ENCODE measurements at places on chromosomes 4 and X.

GRCh38 chrX:48489892-48490291, 13.9 kb downstream of the FTSJ1 start:
- no peak for DNase-seq

DNA sequence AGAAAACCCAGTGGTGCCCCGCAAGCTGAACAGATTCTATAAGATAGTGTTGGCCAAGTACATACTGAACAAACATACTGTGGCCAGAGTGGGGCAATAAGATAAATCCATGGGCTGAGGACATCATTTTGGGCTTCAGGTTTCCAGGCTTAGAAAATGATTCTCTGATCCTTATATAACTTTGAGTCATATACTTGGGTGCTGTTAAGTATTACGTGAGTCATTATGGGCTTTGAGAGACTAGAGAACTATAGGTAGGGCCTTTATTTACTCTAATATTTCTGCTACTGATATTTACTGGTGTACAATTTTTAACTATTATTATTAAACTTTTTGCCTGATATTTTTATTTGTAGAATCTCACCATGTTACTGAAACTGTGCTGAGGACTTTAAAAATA, 586.1 kb downstream of the CENPC start:
- no peak for DNase-seq

DNA sequence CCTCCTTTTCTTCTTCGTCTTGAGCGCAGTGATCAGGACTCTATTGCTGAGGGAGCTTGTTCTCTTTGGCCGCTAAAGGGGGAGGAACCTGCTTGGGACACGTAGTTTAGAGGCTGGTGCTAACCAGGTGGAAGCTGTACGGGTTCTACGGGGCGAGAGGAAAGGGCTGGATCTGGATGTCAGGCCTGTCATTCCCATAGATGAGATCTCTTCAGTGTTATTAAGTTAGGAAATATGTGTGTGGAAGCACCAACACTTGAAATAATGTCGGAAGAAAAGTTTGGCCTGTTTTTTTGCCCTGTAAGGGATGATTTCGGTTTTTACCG, 643 bp downstream of the SRP72 start:
- DNase-seq = no peak

GRCh38 chr4:67616478-67616877, 58.0 kb downstream of the STAP1 start:
- DNase-seq = no peak

- no peak for DNase-seq
These were observed 9.4 kb downstream of the FHIP1A start for GRCh38 chr4:151418385-151418784.

GRCh38 chr4:9594948-9595347, 150.7 kb downstream of the DEFB131A start:
- no peak for DNase-seq

- DNase-seq = no peak
These were observed 110.6 kb upstream of the FSTL5 start for GRCh38 chr4:162274354-162274753.

- no peak for DNase-seq
These were observed 42.6 kb downstream of the CHRNA9 start for GRCh38 chr4:40377512-40378365.

GRCh38 chrX:132728296-132728695, 230.1 kb downstream of the HS6ST2 start:
- DNase-seq = no peak

- no peak for DNase-seq
These were observed 8.6 kb downstream of the MAGEA4 start for GRCh38 chrX:151921292-151921691.

GRCh38 chr4:155999725-156000124, 46.1 kb upstream of the CTSO start:
- no peak for DNase-seq

DNA sequence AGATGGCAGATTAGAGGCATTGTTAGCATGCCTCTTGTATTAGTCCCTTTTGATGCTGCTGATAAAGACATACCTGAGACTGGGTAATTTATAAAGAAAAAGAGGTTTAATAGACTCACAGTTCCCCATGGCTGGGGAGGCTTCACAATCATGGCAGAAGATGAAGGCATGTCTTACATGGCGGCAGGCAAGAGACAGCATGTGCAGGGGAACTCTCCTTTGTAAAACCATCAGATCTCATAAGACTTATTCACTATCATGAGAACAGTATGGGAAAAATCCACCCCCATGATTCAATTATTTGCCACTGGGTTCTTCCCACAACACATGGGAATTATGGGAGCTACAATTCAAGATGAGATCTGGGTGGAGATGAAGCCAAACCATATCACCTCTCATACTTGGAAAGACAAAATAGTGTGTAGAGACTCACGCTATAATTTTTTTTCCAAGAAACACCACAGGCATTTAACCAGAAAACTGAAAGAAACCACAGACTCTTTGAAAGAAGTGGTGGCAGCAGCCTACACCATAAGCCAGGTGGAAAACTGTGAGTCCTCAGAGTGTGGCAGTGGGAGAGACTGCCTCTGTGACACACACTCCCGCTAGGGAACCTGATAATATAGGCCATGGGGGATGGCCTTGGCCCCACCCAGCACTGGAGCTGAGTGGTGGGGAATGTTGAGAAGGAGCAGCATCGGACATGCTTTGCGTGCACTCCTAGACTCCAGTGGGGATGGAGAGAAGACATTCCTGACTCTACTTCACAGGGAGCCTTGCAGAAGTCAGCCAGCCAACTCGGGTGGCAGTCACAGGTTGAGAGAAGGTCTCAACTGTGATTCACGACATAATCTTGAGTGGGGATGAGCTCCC, 51.5 kb downstream of the SLC2A9 start:
- DNase-seq = no peak

DNA sequence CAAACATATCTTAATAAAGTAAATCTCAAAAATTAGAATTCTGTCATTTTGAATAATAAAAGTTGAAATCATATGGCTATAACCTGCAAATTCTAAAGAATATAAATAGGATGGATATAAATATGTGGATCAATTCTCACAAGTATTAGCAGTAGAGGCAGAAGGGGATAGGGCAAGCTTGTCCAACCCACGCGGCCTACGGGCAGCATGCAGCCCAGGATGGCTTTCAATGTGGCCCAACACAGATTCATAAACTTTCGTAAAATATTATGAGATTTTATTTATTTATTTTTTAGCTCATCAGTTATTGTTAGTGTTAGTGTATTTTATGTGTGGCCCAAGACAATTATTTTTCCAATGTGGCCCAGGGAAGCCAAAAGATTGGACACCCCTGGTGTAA, 41.4 kb downstream of the PPA2 start:
- no peak for DNase-seq

GRCh38 chr4:166882221-166882620, 352.1 kb downstream of the SPOCK3 start:
- DNase-seq = no peak

DNA sequence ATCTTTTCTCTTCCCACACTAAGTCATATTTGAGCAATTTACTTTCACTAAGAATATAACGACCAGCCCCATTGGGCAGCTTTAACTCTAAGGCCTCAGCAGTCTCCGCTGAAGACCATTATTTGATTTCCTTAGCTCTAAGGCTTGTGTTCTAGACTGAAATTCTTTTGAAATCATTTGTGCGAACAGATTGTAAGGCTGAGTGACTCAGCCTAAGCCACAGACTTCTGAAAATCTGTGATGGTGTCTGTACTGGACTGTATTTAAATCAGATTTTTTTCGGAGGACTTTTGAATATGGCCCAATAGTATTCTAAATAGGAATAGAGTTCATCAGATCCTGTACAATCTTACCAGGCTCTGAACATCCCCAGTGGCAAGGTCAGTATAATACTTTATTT, 150.3 kb upstream of the TECRL start:
- DNase-seq = no peak

- DNase-seq = peak; percentile 84
These were observed at the start of gene CTPS2 for GRCh38 chrX:16712548-16713155. Gene CTPS2 (minus strand): TSS chrX:16712669. CDS start chrX:16702902, 9,767 bp downstream.

DNA sequence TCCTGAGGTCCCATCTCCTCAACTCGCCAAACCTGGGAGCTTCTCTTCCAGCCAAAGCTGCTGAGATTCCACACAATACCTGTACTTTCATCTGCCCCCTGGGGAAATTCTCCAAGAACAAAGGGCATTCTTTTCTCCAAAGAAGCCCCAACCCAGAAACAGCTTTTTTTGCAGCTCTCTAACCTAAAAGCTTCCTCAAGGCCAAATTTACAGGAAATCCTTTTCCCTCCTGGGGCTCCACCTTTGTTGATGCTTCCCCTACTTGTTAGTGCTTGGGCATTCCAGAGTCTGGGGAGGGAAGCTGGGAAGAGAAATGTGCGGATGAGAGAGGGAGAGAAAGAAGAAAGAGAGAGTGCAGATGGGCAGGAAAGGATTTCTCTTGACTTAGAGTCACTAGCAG, 24.3 kb downstream of the ZBTB33 start:
- no peak for DNase-seq

DNA sequence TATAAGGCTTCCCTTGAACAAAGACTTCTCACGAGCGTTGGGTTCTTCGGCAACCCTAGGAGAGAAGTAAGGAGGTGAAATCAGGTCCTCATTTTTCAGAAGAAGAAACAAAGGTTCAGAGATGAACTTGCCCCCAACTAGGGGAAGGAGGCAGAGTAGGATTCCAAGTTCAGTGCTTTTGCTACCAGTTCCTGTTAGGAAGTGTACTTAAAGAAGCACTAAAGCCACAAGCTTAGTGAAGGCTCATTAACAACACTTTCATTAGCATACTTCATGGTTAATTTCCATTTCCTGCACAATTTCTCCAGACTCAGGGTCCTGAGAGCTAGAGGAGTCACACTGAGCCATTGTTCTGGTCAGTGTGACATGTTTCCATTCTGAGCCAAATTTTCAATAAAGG, 52.1 kb downstream of the VSIG4 start:
- no peak for DNase-seq

DNA sequence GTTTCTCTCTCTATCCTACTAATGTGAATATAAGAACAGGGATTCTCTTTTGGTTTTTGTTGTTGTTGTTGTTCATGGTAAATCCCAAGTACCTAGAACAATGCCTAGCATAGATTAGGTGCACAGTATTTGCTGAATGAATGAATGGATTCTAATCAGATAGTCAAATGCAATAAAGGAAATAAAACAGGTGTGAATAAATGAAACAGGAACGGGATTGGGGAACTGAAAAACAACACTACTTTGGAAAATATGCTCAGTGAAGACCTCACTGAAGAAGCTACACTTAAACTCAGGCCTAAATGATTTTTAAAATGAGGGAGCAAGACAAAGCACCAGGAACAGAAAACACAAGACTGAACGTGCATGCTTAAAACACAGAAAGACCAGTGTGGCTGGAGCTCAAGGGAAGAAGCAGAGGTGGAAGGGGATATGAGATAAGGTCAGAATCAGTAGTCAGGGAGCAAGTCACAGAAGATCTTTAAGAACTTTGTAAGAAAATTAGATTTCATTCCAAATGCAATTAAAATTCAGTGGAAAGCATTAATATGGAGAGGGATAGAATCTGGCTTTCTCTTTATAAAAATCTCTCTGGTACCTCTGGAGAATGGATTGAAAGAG, 144.7 kb downstream of the ZAR1 start:
- no peak for DNase-seq

DNA sequence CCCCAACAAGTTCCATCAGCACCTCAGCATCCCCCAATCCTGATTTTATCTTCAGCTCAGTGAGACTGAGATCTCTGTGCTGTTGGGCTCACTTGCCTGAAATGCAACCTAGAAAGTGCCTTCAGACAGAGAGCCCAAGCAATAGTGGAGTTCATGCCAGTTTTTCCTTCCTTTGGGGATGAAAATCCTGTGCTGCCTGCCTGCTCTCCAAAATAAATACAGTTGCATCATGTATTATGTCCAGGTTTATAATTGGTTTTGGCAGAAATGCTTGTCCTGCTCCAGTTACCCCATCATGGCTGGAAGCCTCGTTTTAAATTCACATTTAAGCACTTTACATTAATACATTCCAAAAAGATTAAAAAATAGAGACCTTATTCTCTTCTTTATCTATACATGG, 1865.5 kb upstream of the TENM3 start:
- DNase-seq = no peak

DNA sequence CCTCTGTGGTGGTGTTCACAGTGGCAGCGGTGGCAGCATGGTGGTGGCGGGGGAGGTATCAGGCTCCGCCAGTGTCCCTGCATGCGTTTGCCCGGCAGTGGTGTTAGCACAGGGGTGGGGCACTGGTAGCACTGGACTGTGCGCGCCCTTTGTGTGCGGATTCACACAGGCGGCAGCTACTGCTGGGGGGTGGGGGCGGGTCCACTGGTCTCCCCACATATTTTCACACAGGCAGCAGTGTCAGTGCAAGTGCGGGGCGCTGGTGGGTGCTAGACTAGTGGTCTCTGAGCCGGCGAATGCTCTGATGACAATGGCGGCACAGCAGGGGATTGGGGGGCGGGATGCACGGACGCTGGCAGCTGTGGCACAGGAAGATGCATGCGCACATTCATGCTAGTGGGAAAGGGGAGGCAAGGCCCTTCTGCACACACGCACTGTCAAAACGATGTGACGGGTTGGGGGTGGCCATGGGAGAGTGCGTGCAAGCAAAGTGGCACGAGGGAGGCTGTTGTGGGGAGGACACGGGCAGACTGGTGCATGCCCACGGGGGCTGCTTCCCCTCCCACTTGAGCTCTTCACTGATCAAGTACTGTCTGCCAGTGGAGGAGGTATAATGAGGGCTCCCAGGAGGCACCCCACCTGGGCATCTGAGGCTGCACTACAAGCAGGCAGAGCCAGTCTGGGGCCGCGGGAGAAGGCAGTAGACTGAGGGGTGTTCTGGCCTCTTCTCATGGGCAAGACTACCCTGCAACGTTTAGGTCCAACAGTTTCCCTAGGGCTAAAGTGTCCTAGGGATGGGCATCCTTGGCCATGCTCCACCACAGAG, 53.0 kb downstream of the POF1B start:
- DNase-seq = peak; percentile 4

- DNase-seq = no peak
These were observed 32.4 kb downstream of the IGFBP7 start for GRCh38 chr4:57077550-57078343.

DNA sequence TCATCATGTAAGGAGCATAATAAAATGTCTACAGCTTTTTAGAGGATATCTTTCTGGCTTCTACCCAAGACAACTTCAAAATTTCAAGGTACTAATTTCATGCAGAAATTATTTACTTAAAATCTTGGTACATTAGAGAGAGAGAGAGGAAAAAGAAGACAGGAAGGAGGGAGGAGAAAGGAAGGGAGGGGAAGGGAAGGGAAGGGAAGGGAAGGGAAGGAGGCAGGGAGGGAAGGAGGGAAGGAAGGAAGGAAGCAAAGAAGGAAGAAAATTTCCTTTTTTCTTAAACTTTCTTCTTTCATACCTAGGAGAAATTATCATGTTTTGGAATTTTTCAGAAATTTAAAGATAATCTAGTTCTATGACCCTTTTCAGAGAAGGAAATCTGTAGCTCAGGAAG, 61.8 kb downstream of the HS3ST1 start:
- no peak for DNase-seq
